T-helper 1 cell (primary cell): ENCODE measurements at places on chromosomes 1 and 21.

DNA sequence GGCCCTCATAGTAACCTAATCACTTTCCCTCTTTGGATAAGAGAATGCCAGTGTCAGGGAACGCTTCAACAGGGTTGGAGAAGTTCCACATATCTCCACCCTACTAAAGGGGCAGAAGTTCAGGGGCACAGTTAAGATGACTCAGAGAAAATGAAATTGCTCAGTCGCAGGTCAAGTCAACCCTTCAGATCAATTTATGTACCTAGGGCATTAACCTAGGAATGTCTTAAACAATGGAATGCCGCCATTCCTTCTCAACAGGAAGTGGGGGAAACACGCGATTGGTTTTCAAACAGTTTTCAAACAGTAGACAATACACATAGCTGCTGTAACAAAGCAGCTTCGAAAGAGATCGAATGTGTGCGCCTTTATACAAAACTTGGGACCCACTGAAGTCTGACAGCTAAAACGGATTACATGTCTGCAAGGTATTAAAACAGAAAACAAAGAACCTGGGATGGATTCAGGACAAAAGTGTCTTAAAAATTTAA lies 897 bp downstream of the SLC25A24 start:
- no peak for DNase-seq

DNA sequence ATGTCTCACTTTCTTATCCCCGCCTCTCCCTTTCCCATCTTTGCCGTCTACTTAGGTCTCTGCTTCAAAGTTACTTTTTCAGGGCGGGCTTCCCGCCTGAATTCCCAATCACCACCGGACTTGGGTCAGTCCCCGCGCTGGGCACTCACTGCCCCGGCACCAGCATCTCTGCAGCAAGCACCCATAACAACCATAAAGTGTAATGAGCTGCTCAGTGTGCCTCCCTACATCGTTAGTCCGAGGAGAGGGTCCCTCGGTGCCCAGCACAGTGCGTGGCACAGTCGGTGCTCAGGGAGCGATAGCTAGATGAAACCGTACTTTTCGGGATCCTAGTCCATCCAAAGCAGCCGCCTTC lies 633 bp upstream of the CTPS1 start:
- DNase-seq: no peak

- DNase-seq: no peak
Measured at GRCh38 chr1:107900090-107900945, 64.7 kb downstream of the VAV3 start.

DNA sequence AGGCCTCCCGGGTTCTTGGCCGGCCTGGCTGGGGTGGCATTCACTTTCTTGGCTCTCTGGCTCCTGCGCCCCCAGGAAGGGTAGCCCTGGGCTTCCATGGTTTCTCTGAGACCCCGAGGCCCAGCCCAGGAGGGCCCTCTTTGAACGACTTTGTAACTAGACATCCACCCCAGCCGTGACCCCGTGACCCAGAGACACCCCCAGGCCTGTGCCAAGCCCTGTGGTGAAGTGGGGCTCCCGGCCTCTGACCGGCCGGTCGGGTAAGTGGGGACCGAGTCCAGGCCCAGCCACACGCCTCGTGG lies 64.0 kb downstream of the COL18A1 start:
- no peak for DNase-seq

DNA sequence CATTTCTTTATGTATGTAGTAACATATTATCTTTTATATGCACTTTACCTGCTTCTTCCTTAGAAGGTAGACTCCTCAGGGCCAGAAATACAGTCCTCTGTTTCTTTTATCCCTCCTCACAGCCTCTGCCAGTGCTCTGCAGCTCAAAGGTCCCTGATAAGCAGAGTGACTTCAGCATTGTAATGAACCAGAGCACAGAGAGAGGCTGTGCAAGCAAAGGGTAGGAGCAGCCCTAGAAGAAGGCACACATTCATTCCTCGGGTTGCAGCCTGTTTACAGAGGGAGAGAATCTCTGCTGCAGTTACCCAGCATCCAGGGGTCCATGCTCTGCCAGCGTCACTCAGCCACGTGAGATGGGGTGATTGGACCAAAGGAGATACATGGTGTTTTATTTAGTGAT lies 101.1 kb downstream of the RHOU start:
- no peak for DNase-seq

- DNase-seq: no peak
Measured at GRCh38 chr1:205922314-205922713, 20.9 kb downstream of the SLC26A9 start.

DNA sequence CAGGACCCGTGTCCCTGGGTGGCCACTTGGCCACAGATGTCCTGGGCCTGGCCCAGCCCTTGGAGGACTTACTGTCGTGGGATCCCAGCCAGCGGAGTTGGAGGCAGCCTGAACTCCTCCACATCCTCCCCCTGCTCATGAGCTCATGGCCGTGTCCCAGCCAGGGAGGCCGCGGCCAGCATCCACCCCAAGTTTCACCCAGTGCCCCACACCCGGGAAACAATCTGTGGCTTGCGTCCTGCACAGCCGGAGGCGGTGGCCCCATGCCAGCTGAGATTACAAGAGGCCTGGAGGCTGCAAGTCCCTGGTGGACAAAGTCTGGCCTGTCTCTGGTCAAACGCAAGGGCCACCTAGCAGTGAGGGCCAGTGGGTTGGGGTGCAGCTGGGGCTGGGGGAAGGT lies 27.5 kb upstream of the TMEM52 start:
- no peak for DNase-seq

DNA sequence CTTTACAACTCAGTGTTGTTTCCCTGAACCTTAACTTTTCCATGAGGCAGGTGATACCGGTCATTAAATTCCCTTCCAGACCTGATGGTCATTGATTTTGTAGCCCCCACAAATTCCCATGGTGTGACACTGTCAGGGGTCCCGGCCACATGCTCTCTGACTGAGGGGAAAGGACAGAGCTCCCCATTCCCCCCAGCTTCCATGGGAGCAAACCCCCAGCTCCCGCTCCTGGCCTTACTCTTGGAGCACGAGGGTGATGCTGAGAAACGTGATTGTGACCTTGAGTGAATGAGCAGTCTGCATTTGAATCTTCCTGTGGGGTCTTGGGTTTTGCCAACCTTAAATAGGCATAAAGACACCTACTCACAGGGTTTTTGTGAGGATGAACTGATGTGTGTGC lies 366.8 kb downstream of the RPS6KC1 start:
- DNase-seq: no peak

DNA sequence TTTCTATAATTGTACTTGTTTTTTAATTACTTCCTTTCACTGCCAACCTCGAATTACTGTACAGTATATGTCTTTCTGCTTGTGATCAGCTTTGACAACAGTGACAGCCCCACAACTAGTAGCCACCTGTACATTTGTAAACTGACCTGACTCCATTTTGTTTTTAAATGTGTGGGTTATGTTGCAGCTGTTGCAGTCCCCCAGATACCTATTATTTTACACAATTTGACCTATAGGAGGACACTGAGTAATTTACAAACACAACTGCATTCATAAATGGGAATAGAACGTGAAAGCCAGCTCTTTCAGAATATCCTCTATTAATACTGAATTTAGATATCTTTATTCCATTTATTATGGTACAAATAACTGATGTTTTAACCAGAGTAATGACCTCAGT lies 2.5 kb upstream of the VAMP3 start:
- DNase-seq: no peak

- DNase-seq: no peak
Measured at GRCh38 chr1:235841938-235842545, 24.7 kb downstream of the LYST start.

DNA sequence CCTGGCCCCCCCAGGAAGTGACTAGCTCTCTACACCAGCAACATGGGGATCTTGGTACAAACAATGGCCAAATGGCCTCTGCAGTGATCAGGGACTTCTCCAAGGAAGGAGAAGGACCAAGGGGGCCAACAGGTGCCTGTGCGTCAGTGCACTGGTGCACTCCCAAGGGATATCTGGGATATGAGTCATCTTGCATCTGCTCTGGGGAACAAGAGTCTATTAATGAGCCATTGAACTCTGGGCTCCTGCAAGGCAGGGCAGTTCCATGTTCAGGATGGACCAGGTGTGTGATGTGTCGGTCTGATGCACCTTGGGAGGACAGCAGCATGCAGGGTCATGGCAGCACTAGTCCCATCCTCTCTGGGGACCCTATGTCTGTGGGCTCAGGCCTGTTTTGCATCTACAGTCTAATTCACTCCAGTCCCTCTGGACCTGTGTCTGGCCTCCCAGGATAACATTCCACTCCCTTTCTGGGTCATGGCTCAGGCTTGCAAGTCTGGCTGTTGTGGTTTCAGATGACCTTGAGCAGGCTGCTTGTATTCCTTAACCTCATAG lies 125.3 kb downstream of the TRABD2B start:
- DNase-seq: no peak

GRCh38 chr1:214002472-214002871 lies 14.7 kb downstream of the PROX1 start:
- no peak for DNase-seq

DNA sequence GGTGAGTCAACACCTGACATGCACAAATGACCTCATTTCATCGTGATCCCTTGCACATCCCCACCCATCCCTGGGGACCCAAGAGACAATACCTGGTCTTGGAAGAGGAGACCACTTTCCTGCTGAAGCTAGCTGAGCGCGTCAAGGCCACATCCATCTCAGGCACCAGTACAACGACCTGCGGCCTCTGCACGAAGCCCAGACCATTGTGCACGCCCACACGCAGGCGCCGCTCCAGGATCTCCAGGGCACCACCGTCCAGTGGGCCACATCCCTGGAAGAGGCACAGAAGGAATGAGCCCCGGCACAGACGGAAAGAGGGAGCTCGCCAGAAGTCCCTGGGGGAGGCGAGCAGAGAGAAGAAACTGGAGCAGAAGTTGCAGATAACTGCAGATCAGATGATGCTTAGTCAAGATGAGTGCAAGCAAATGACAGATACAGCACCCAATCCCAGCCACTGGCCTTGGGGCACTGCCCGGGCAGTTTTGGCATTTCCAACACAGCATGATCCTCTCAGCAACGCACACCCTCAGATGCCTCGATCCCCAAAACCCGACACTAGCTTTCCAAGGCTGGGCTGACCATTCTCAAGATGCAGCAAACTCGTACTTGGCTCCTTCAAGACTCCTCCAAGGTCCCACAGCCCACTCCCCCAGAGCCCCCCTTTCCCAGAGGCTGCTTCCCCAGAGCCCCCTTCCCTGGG lies 44.1 kb downstream of the NPHP4 start:
- DNase-seq: no peak

DNA sequence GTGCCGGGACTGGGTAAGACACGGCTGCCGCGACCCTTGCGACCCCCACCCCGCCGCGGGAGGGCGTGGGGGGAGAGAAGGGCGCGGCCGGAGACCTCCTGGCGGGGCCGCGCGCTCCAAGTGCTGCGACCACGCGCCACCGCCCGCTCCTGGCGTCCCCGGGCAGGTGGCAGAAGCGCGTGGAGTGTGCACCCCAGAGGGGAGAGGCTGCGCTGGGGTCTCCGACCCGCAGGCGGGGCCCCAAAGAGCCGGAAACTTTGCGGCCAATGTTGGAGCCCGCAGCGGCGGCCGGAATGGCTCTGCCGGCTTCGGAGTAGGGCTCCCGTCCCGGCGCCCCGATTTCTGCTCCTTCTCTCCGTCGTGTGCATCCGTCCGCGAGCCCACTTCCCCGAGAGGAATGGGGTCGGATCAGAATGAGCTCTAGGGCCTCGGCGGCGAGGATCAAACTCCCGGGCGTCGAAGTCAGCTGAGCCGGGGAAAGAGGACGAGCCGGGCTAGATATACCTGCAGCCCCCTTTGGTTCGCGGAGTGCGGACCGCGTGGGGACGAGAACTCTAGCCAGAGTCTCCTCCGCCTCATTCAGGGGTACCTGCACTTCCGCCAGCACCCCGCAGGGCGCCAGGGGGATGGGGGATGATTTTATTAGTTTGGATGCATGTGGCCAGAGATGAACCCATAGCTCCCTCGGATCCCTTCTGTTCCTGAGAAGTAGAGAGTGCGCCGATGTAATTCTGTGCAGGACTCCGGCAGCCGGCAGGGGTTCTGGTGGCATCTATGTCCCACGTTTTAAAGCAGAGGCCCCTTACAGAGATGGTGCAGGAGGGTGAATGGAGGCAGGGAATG lies 751 bp downstream of the STUM start:
- no peak for DNase-seq
